ENCODE measurements at places on chromosomes 6 and 20.
A peak's percentile ranks its signal among the peaks of the same experiment; 100 is the strongest.

DNA sequence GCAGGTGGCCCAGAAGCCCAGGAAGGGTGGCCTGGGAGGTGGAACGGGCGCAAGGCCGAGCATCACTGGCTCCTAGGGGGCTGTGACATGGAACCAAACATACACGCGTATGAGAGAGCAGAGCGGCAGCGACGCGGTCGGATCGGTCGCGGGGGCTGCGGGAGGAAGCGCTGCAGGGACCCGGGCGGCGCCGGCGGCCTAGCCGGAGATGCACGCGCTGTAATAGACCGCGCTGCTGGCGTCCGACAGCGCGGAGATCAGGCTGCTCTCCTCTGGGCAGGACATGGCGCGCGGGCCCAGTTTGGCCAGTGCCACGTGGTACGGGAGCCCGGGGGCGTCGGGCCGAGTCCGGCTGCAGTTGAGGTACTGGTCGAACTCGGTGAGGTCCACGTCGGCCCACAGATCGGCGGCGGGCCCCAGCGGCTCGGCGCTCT, 1.5 kb downstream of the SOX18 start:
- DNase-seq, result no peak

DNA sequence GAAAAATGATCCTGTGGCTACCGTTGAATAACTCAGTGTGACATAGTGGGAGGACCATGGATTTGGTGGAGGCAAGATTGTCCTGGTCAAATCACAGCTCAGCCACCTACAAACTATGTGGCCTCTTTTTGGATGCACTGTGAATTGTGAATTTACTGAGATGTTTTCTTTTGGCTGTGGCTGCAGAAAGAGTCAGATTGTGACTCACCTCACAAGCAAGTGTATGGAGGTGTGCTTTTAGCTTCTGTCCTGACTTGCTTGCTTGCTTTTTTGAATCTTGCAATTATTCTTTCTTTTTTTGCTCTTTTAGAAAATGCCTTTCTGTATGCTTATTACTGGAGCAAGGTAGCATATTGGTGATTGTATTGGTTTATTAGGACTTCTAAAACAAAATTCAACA, 122.9 kb upstream of the FOXO3 start:
- DNase-seq, result peak; percentile 18

- peak; percentile 71 for DNase-seq
Measured at GRCh38 chr6:16639684-16640480, 121.4 kb downstream of the ATXN1 start.

- no peak for DNase-seq
Measured at GRCh38 chr20:46031014-46031569, 2.1 kb downstream of the SLC12A5 start.

GRCh38 chr6:129364037-129364436, 345.9 kb downstream of the ARHGAP18 start:
- DNase-seq, result no peak

GRCh38 chr6:73746787-73747186, 50.8 kb downstream of the CD109 start:
- peak; percentile 56 for DNase-seq

- DNase-seq, result peak; percentile 35
Measured at GRCh38 chr6:156774863-156775405, 2.2 kb upstream of the ARID1B start.

DNA sequence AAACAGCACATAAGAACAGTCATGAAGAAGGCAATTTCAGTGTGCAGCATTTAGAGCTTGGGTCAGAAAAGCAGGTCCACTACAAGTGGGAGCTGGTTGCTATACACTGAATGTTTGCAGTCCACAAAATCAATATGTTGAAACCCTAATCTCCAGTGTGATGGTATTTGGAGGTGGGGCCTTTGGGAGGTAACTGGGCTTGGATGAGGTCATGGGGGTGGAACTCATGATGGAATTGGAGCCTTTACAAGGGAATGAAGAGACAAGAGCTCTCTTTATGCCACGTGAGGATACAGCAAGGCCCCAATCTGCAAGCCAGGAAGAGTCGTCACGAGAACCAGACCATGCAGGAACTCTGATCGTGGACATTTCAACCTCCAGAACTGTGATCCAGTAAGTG, 216.7 kb upstream of the SLC35B3 start:
- no peak for DNase-seq

GRCh38 chr20:51828762-51829161, 26.4 kb upstream of the SALL4 start:
- no peak for DNase-seq

DNA sequence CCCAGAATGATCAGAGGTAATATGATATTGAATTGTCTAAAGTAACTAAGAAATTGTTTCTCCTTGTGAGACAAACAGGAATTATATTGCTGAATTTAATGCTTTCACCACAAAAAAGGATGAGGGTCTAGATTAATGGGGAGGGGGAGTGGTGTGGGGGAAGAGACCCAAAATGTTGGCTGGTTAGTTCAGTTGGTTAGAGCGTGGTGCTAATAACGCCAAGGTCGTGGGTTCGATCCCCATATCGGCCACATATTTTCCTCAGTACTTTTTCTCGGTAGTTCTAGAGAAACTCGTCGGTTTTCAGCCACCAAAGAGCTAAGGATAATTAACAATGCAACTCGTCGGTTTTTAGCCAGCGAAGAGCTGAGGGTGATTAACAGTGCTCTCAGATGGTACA, 26.3 kb downstream of the PRSS16 start:
- DNase-seq, result no peak

GRCh38 chr20:38770546-38770945, 22.3 kb downstream of the ACTR5 start:
- no peak for DNase-seq

GRCh38 chr6:158909938-158910337, 90.1 kb downstream of the RSPH3 start:
- no peak for DNase-seq

GRCh38 chr6:36422714-36423100, 19.9 kb downstream of the PXT1 start:
- no peak for DNase-seq

GRCh38 chr6:34059136-34059731, 86.7 kb downstream of the GRM4 start:
- DNase-seq, result peak; percentile 38

- peak; percentile 25 for DNase-seq
Measured at GRCh38 chr20:7798176-7798575, 142.1 kb downstream of the HAO1 start.

DNA sequence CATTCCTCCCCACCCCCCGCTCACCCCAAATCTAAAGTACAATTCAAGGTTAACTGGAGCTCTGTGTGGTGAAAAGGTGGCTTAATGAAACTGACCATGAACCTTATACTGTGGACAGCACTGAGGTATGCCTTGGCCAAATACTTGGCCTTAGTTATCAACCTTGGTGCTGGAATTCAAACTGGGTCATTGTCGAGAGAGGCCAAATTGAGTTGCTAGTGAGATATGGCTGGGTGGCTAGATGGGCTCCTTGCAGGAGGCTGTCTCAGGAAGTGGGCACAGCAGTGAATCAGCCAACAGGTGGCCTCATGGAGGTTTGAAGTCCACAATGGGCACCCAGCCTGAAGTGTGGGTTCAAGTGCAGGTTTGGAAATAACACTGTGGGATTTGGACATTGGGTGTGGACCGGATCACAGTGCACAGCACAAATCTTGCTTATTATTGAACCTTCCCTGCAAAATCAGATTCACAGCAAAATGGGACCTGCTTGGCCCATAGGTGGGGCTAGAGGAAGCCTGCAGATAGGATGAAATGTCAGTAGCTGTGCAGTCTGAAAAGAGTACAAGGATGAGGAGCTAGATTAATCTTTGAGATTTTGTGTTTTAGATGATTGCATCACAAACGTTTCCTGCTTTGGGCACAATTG, 5.6 kb upstream of the BTBD3 start:
- DNase-seq, result peak; percentile 33

DNA sequence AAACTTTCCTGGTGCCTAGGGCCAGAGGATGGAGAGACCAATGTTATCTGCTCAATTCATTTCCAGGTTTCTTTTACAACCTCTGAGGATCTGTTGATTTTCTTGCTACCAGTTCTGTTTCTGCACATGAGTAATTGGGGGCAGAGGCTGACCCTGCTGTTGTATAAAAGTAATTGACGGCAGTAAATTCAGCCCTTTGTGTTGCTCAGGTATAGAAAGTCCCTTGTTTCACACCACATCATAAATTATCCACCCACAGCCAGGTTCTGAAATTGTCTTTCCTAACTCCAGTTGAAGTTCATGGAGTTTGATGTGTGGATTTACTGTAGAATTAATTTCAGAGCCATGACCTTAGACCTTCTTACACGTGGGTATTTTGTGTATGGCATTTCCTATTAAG, 107.4 kb upstream of the GRIK2 start:
- DNase-seq, result no peak

GRCh38 chr20:34382174-34382573, 19.1 kb downstream of the ITCH start:
- no peak for DNase-seq

- DNase-seq, result no peak
Measured at GRCh38 chr6:96015518-96016333, at the start of gene FUT9. FUT9 (plus strand) TSS chr6:96015974; CDS start chr6:96203156, 187,182 bp downstream.

GRCh38 chr6:17107863-17108262, 6.0 kb downstream of the STMND1 start:
- DNase-seq, result no peak

GRCh38 chr6:12291071-12291838, 1.1 kb downstream of the EDN1 start:
- no peak for DNase-seq

DNA sequence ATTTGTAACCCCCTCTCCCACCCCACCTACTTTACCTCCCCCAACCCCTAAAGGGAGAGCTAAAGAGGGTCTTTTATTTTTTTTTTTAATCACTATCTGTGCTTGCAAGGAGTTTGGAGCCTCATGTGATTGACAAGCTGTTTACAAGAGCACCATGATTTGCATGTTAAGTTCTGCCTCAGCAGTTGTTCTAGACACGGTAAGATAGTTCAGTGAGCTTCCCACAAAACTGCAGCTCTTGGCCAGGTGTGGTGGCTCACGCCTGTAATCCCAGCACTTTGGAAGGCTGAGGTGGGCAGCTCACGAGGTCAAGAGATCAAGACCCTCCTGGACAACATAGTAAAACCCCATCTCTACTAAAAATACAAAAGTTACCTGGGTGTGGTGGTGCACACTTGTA, 5.0 kb upstream of the PXDC1 start:
- DNase-seq, result no peak

- DNase-seq, result no peak
Measured at GRCh38 chr6:164942271-164942670, 367.1 kb downstream of the C6orf118 start.

- DNase-seq, result no peak
Measured at GRCh38 chr20:16576219-16576618, 3.0 kb upstream of the KIF16B start.

GRCh38 chr6:6886171-6886885, 221.4 kb upstream of the RREB1 start:
- DNase-seq, result no peak

DNA sequence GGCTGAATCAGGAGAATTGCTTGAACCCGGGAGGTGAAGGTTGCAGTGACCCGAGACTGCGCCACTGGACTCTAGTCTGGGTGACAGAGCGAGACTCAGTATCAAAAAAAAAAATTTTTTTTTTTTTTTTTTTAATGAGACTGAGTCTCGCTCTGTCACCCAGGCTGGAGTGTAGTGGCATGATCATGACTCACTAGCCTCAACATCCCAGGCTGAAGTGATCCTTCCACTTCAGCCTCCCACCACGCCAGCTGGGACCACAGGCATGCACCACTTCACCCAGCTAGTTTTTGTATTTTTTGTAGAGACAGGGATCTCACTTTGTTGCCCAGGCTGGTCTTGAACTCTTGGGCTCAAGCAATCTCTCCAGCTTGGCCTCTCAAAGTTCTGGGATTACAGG, 53.3 kb downstream of the MYO6 start:
- no peak for DNase-seq

GRCh38 chr20:3162080-3162611, 2.5 kb upstream of the FASTKD5 start:
- no peak for DNase-seq

DNA sequence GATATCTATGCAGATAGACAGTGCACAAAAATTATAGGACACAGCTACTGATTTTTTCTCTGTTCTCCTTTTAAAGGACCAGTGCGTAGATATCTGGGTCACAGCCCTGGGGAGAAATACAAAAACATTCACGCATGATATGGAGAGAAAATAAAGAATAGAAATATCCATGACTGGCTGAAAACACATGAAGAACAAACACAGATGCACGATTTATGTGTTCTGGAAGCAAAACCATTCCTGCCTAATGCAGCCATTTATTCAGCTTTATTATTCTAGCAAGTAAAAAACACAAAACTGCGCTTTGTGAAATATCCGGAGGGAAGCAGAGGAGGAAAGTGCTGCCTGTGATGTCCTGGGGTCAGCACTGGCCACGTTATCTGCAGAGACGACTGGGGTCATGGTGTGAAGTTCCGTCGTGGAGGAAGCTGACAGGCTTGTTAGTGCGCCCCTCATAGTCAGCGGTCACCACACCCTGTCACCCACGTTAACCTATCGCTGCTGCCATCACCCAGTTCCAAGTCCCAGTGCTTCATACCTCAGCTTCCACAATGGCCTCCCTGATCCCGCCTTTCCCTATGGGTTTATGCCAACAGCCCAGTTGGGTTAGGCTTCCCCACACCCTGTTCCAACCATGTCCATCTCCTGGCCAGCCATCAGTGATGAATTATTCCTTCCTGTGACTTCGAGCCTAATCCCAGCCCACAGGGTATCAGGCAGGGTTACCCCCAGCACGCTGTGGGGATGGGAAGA, 86.6 kb upstream of the RPS6KA2 start:
- DNase-seq, result no peak

GRCh38 chr20:23000232-23000947, 34.7 kb upstream of the SSTR4 start:
- DNase-seq, result no peak

GRCh38 chr6:154561750-154562149, 51.3 kb upstream of the CNKSR3 start:
- no peak for DNase-seq

DNA sequence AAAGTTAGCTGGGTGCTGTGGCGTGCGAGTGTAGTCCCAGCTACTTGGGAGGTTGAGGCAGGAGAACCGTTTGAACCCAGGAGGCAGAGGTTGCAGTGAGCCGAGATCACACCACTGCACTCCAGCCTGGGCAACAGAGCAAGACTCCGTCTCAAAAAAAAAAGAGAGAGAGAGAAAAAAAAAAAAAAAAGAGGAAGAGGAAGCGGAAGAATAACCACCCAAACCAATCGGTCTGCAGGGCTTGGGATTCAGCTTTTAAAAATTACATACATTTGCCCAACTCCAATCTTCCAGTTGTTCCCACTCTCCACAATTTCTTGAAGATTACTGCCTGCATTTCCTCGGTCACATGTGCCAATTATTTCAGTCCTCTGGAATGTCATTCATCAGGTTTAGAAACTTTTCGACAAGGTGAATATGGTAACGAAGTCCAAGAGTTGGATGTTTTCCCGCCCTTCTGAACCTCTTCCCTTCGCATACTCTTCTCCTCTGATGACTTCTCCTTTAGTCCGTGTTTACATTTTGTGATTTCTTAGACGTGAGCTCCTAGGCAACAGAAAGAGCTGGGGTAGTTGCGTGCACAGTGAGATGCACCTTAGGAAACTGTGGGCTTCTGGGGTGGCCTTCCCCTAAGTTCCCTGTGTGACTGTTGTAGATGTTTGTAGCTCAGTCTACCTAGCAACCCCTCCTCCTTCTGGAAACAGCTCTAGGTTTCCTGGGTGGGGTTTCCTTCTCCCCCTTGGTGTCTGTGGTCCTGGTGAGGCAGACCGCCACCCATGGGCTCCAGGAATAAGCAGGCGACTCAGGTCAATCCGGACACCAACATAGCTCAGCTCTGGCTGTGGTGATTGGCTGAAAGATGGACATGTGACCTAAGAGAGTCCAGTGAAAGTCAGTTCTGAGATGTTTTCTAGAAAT, 63.0 kb upstream of the NCOA3 start:
- no peak for DNase-seq

- no peak for DNase-seq
Measured at GRCh38 chr6:124396361-124396760, 565.9 kb upstream of the RNF217 start.

GRCh38 chr20:4020256-4020655, 4.9 kb upstream of the RNF24 start:
- DNase-seq, result no peak

Data from fibroblast of the aortic adventitia (primary cell).